ENCODE measurements at places on chromosomes 11 and 22. TPM values are rescaled to one million over a fixed set of nuclear protein-coding genes. Genes with fewer than 3 reads are reported as not detected.
A peak's percentile ranks its signal among the peaks of the same experiment; 100 is the strongest.

The P2RY2 gene
- total RNA-seq = not detected

DNA sequence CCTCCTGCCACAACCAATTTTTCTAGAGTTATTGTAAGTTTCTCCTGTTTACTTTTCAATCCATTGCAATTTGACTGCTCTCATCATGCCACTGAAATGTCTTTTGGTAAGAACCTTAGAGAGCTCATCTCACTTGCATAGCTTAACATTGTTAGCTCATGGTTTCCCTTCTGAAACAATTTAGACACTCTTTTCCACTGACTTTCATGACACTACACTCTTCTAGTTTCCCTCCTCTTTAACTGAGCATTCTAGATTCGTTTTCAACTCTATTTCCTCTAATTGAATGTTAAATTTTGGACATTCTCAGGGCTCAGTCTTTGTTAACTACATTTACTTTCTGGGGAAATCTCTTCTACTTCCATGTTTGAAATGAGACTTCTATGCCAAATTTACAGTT is 369.1 kb downstream of the JRKL start:
- H3K4me3 ChIP-seq = no peak overlapping the region
- H3K4me1 ChIP-seq = no peaks in the 10 kb centered on the region

- DNase-seq = peak; percentile 95
- H3K27me3 ChIP-seq = no peaks in the 10 kb centered on the region
- H3K36me3 ChIP-seq = peaks cover 4% of the 10 kb centered on the region
- peak within 1 kb of the TSS; percentile 84 for H3K4me3 ChIP-seq
These were observed at the start of gene SYVN1 for GRCh38 chr11:65134240-65134951. Gene SYVN1, minus strand, starts transcription at chr11:65134519. Its CDS starts 918 bp downstream, at chr11:65133601.

GRCh38 chr22:27197052-27197451 is 539.7 kb downstream of the MIAT start:
- H3K4me1 ChIP-seq = peaks cover 5% of the 10 kb centered on the region
- H3K36me3 ChIP-seq = no peaks in the 10 kb centered on the region
- H3K27ac ChIP-seq = no peak overlapping the region
- no peak overlapping the region for H3K4me3 ChIP-seq
- no peak for DNase-seq

GRCh38 chr22:42676059-42676607 is 26.9 kb upstream of the CYB5R3 start:
- H3K36me3 ChIP-seq = no peaks in the 10 kb centered on the region
- peak overlapping the region; percentile 30 for H3K27ac ChIP-seq
- peak; percentile 45 for DNase-seq
- H3K4me3 ChIP-seq = no peak overlapping the region
- no peaks in the 10 kb centered on the region for H3K27me3 ChIP-seq

DNA sequence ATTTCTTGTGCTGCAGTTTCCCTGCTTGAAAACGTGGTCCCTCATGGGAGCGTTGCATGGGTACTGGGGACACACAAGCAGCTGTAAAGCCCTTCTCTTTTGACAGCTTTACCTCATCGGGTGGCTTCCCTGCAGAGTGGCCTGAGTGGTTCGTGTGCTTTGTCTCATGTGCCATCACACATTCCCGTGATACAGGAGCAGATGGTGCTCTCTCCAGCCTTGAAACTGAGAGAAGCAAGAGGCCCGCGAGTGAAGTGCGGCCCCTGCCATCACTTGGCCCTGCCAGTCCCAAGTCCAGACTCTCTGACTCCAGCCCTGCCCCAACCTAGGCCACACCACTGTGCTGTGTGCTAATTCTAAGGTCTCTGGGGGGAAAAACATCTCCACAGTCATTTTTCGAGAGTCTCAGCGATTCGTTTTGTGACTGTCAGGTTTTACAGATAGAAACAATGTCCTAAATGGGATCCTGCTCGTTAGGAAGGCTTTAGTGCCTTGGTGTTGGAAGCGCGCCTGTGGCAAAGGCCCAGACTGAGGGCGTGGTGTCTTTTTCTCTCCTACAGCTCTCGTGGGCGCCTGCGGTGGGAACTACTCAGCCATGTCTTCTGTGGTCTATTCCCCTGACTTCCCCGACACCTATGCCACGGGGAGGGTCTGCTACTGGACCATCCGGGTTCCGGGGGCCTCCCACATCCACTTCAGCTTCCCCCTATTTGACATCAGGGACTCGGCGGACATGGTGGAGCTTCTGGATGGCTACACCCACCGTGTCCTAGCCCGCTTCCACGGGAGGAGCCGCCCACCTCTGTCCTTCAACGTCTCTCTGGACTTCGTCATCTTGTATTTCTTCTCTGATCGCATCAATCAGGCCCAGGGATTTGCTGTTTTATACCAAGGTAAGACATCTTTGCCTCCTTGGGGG is 64.2 kb downstream of the KREMEN1 start:
- no peak overlapping the region for H3K27ac ChIP-seq
- no peaks in the 10 kb centered on the region for H3K27me3 ChIP-seq
- no peak overlapping the region for H3K4me3 ChIP-seq
- no peaks in the 10 kb centered on the region for H3K36me3 ChIP-seq

GRCh38 chr11:980438-981357 is 55.0 kb downstream of the AP2A2 start:
- no peak overlapping the region for H3K27ac ChIP-seq
- no peak overlapping the region for H3K4me3 ChIP-seq
- no peaks in the 10 kb centered on the region for H3K27me3 ChIP-seq
- no peaks in the 10 kb centered on the region for H3K4me1 ChIP-seq
- peaks cover 29% of the 10 kb centered on the region for H3K36me3 ChIP-seq
- DNase-seq = peak; percentile 24

The GAL3ST1 gene
- total RNA-seq = not detected

GRCh38 chr11:62547691-62548281 is 1.2 kb upstream of the AHNAK start:
- H3K27ac ChIP-seq = peak overlapping the region; percentile 81
- no peaks in the 10 kb centered on the region for H3K27me3 ChIP-seq
- DNase-seq = peak; percentile 41
- peaks cover 20% of the 10 kb centered on the region for H3K4me1 ChIP-seq
- H3K36me3 ChIP-seq = no peaks in the 10 kb centered on the region
- H3K4me3 ChIP-seq = peak overlapping the region; percentile 96

The TRIM49B gene
- total RNA-seq = not detected

The SYCE3 gene
- not detected for total RNA-seq

The CRYBA4 gene
- not detected for total RNA-seq

GRCh38 chr22:50260801-50261614 is 475 bp downstream of the MAPK12 start:
- peak; percentile 85 for DNase-seq
- H3K4me3 ChIP-seq = peak overlapping the region; percentile 81
- H3K27ac ChIP-seq = peak overlapping the region; percentile 58

All from GM23248 (cell line).